ENCODE measurements at places on chromosomes 2 and 18. TPM values are rescaled to one million over a fixed set of nuclear protein-coding genes. Genes with fewer than 3 reads are reported as not detected.

EEF1B2 gene
- 408 TPM for total RNA-seq

SPEG gene
- not detected for total RNA-seq

PRKAG3 gene
- not detected for total RNA-seq

SLC30A3 gene
- not detected for total RNA-seq

AMER3 gene
- total RNA-seq, result not detected

HRH4 gene
- total RNA-seq, result 0.53 TPM

ANO7 gene
- total RNA-seq, result 2.8 TPM

SEMA4C gene
- total RNA-seq, result 17.0 TPM

GBX2 gene
- total RNA-seq, result not detected

C2orf78 gene
- total RNA-seq, result not detected

CCDC178 gene
- total RNA-seq, result not detected

CERKL gene
- not detected for total RNA-seq

CACNB4 gene
- 0.64 TPM for total RNA-seq

PDE11A gene
- not detected for total RNA-seq

IL1RL1 gene
- total RNA-seq, result 36.3 TPM

ACVR1C gene
- total RNA-seq, result 1.4 TPM

UGT1A8 gene
- not detected for total RNA-seq

RAB6C gene
- total RNA-seq, result not detected

HAAO gene
- not detected for total RNA-seq

TMEM17 gene
- 0.28 TPM for total RNA-seq

PLEKHH2 gene
- not detected for total RNA-seq

RANBP2 gene
- 79.3 TPM for total RNA-seq

ERBB4 gene
- not detected for total RNA-seq

DYNAP gene
- not detected for total RNA-seq

PIKFYVE gene
- 25.6 TPM for total RNA-seq

ALPI gene
- not detected for total RNA-seq

DOK6 gene
- total RNA-seq, result not detected

SESTD1 gene
- total RNA-seq, result 12.0 TPM

MEP1B gene
- total RNA-seq, result 0.20 TPM

HOXD8 gene
- not detected for total RNA-seq

HOXD1 gene
- not detected for total RNA-seq

SCG2 gene
- total RNA-seq, result 0.21 TPM

FBXO48 gene
- 1.8 TPM for total RNA-seq

REL gene
- total RNA-seq, result 77.0 TPM

RAX gene
- not detected for total RNA-seq

CNRIP1 gene
- not detected for total RNA-seq

MC2R gene
- not detected for total RNA-seq

All from natural killer cell treated with Interleukin-12 subunit alpha and Interleukin-12 subunit beta and Interleukin-15 and Interleukin-18, amount 100 ng/mL, for 72 hours (primary cell).